ENCODE measurements at places on chromosomes 5 and 9.

GRCh38 chr9:133837627-133838597, 99.8 kb upstream of the SARDH start:
- DNase-seq, result no peak

- no peak for DNase-seq
These were observed 13.8 kb downstream of the PTGES2 start for GRCh38 chr9:128113526-128114325.

- DNase-seq, result no peak
These were observed 271.8 kb downstream of the ADAMTSL1 start for GRCh38 chr9:18745710-18746109.

GRCh38 chr5:32038523-32038922, 135.6 kb downstream of the GOLPH3 start:
- DNase-seq, result no peak

DNA sequence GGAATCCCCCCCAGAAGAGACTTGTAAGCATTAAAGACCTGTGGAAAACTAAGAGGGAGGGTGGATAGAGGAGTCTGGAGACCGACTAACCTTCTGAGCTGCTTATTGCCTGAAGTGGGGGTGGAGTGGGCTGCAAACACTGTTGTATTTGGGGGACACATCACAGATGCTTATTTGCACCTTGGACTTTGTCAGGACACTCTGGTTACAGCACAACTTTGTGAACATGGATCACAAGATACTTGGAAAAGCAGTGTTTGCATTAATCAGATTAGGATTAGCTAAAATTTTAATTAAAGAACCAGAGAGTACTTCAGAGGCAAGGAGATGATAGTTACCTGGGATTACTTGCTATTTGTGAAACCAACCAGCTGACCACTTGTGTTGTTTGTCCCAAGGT, 30.9 kb downstream of the TMC1 start:
- DNase-seq, result no peak

GRCh38 chr5:7395947-7396712, at the start of gene ADCY2:
Gene ADCY2 (plus strand): TSS chr5:7396138. CDS start chr5:7396297, 159 bp downstream.
- no peak for DNase-seq
